ENCODE measurements at places on chromosomes 6 and 20.

DNA sequence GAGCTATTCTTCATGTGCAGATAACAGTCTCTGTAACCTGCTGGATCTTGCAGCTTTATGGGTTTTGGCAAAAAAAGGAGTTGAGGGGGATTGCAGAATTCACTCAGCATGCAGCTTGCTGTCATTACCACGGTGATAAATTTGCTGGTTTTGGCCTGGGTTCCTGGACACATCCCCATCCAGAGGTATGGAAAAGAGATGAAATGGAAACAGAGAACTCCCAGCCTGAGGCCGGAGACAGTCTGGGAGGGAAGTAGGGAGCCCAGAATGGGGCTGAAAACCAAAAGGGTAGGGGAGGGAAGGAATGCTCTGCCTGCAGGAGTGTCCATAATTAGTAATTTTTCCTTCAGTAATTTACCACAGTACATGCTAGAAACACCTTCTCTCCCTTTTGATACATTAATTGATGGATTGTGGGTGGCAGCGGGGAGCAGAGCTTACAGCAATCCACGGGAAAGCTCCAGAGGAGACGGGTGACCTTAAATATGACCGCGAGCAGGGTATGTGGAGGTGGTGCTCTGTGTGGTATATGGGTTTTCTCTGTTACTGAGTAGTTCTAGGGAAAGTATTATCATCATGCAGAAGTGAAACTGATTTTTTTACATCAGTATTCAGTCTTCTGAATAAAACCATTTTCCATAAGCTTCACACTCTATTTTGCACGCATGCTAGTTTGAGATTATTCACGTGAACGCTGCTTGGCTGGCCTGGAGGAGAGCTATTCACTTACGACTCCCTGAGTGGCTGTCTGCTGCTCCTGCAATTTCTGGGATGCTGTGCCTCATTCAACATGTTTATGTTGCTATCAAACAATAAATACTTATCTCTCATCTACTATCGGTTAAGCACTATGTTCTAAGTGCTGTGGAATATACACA lies 66.3 kb upstream of the KCNK16 start:
- no peak for DNase-seq

- DNase-seq = no peak
These were observed 38.8 kb upstream of the HLA-E start for GRCh38 chr6:30450548-30450908.

DNA sequence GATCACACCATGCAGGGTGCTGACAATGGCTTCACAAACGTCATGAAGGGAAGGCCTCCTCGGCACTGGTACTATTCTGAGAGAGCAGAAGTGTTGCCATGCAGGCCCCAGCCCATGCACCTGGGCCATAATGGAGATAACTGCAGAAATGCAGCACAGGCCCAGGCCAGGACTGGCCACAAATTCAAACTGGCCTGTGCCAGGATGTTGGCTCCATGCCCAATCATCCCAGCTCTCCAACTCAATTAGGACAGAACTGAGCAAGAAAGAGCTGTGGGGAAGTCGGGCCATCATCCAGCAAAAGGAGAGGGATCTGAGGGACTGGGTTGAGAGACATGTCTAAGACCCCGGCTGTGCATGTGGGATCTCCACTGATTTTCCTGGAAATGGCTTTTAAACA lies 48.9 kb upstream of the SYNDIG1 start:
- DNase-seq = no peak

- DNase-seq = no peak
These were observed 3.7 kb downstream of the FOXF2 start for GRCh38 chr6:1392813-1393640.

GRCh38 chr6:150514806-150515380 lies 84.8 kb upstream of the PLEKHG1 start:
- DNase-seq = no peak

GRCh38 chr6:79902046-79902445 lies 45.3 kb downstream of the ELOVL4 start:
- DNase-seq = no peak

DNA sequence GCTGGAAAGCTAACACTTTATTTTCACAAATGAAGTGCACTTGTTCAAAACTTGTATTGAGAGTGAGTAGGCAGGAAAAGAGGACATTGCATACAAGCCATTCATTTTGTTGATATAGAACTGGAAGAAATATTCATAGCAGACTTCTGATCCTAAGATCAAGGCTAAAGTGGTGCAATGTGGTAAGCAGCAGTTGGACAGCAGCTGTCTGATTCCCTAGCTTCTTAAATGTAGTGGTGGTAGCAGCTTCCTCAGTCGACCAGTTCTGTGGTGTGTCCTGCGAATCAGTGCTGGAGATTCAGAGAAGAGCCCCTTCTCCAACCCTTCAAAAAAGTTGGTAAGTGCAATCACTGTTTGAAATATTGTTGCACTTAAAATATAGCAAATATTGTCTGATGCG lies 281.7 kb upstream of the GJE1 start:
- no peak for DNase-seq

GRCh38 chr6:53579338-53579737 lies 34.4 kb upstream of the GCLC start:
- no peak for DNase-seq

DNA sequence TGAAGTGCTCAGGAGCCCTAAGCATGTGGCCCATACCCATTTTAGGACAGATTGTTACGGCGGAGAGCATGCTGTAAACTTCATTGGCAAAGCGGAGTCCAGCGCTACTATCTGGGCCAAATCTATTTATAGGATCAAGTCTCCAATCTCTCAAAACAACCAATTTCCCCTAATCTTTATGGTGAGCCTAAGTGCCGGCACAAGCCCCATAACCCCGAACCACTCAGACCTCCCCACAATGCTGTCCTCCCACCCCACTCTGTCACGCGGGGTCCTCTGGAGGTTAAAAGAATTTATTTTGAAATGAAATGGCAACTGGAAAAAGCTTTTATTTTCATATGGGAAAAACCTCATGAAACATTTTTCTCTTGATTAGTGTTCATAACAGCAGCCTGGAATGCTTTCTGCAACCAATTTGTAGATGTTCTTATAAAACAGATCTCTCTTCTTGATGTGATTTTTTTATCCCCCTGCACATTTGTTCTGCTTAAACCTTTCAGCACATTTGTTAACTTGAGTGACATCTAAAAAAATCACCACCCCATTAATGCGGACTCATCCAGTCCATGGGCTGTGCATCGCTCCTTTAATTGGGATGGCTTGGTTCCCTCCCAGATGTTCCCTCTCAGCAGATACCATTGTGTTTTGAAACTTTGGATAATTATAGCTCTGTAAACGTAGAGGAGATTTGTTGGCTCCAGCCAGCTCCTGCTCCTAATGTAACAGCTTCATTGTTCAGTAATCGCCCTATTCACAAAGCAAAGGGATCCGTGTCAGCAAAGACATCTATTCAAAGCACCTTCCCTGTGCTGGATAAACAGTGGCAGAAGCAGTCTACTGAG lies 323.6 kb downstream of the CD83 start:
- no peak for DNase-seq

- no peak for DNase-seq
These were observed 75.6 kb downstream of the INSM1 start for GRCh38 chr20:20443504-20443903.

GRCh38 chr20:41927189-41927588 lies 309.0 kb upstream of the CHD6 start:
- DNase-seq = no peak

GRCh38 chr6:22878324-22878701 lies 308.9 kb downstream of the HDGFL1 start:
- no peak for DNase-seq

- DNase-seq = no peak
These were observed 399.7 kb downstream of the COL12A1 start for GRCh38 chr6:74805916-74806696.

DNA sequence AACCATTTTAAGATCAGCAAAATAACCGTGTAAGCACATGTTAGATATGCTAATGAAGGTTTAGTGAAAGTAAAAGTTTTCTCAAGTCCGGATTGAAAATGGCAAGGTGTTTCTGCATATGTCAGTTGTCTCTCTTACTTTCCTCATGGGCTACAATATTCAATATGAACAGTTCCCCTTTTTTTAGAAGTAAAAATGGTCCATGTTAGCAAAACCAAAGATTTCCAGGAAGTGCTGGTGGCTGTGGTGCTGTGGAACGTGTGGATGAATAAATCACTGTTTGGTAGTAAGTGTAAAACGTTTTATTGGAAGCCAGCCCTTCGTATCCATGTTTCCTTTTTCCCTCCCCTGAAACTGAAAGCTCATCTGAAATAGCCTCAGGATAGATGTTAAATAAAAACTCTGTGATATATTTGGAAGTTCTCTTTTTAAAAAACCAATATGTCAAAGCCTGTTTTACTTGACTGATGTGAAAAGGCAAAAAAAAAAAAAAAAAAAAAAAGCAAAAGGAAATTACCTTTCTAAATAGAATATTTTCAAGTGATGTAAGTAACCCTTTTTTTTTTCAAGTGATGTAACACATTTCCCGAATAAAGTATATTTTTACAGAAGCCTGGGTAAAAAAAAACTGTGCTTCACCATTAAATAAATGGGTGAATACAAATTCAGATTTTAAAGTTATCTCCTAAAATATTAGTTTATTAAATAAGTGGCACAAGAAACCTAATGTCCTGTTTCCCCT lies 41.9 kb downstream of the PLEKHG1 start:
- no peak for DNase-seq

DNA sequence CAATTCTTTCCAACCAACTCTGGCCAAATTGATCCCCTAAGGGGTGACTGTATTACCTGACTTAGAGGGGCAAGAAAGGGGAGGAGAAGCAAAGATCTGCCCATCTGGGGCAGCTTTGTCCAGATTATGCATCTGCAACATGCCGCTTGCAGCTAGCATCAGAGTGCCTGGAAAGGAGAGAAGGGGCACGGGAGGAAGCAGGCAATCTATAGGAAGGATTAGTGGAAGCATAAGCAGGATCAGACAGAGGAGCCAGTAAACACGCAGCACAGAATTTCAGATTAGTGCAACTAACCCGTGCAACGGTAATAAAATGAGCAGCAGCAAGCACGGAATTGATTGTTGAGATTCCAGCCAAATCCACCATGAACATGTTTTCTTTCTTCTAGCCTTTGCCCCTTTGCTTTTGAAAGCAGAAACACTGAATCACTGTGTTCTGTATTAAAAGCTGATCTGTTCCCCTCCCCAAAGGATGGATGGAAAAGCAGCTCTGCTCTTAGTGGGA lies 643.6 kb upstream of the CHD6 start:
- DNase-seq = no peak

GRCh38 chr6:73491377-73491776 lies 29.5 kb downstream of the EEF1A1 start:
- DNase-seq = no peak

GRCh38 chr20:31698803-31699718 lies 23.6 kb downstream of the BCL2L1 start:
- no peak for DNase-seq

- no peak for DNase-seq
These were observed 9.6 kb downstream of the KCNS1 start for GRCh38 chr20:45091366-45091765.

DNA sequence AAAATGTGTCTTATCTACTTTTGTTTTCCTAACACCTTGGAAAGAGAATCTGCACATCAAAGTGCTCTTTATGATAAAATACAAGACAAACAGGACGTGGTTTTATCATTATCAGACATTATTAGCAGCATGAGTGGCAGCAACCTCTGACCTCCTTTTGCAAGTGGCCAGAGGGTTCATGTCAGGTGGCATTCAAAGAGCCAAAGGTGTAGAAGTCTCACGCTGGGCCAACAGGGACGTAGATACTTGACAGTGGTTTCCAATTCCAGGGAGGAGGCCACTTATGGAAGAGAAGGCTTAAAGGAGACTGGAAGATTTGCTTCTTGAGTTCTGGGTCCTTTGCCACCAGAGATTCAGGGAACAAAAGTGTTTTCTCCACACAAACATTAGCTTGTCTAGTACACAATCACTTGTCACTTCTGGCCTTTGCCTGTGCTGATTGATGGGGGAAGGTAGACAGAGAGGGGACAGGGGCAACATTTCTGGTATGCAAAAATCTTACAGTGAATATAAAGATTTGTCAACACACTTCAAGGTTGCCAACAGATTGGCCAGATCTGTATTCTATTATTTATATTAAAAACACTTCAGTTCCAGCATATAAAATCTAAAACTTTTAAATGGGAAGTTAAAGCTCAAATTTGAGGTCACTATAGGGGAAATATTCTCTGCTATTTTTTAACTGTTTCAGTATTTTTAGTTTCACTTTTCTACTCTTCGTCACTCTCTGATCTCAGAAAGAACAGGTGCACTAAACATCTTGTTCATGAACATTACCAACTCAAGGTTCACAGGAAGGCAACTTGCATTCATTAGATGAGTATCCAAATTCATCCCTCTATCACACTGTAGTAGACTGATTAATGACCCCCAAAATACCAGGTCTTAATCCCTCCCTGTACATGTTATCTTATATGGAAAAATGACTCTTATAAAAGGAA lies 52.1 kb upstream of the FBXO30 start:
- peak; percentile 9 for DNase-seq

GRCh38 chr6:113672491-113673149 lies 184.5 kb upstream of the MARCKS start:
- no peak for DNase-seq

DNA sequence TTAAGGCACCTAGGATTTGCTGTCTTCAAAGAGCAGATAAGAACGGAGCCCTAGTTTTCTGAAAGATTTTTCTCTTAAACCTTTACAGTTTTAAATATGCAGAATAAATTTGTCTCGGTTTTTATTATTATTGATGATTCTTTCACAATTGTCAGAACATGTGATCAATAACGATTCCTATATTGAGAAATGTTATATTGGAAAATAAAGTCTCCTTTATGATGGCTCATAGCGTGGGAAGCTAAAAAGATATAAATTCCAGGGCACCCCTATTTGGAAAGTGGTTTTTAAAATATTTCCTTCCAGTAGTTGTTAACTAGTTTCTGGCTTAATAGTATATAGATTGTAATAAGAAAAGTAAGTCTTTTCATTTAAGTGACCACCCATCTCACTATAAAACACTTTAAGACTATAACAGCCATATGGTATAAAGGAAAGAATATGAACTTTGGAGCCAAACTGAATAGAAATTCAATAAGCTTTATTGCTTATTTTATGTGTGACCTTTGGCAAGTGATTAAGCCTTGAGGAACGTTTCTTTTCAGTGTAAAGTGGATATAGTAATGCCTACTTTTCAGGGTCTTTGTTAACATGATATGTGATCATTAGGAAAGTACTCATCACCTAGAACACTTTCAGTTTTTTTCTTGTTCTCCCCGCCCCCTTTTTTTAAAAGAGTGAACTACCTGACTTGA lies 369.6 kb downstream of the LAMA2 start:
- DNase-seq = no peak

- DNase-seq = no peak
These were observed 78.1 kb downstream of the MAP3K7 start for GRCh38 chr6:90508753-90509152.

GRCh38 chr6:110710115-110710514 lies 105.2 kb downstream of the CDK19 start:
- DNase-seq = no peak

DNA sequence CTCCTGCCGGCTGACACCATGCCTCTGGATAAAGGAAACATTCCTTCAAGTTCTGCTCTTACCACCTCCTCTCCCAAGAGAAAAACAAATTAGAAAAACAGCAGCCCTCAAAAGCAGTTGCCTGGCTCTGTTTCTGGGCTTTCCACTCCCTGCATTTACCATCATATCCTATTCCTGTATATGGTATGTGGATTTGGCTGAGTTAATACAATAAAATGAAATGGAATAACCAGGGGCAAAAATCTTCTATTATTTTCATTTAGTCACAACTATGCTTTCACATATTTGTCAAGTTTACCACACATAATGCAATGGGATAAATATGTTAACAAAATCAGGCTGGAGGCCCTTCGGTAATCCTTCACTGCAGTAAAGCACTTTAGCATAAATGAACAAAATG lies 34.3 kb downstream of the COL12A1 start:
- DNase-seq = no peak

GRCh38 chr6:26475823-26476729 lies 18.3 kb downstream of the BTN2A1 start:
- DNase-seq = no peak

GRCh38 chr6:157445277-157446009 lies 64.5 kb downstream of the ZDHHC14 start:
- DNase-seq = no peak
